Occipital lobe (tissue), 3 donors: ENCODE measurements at places on chromosomes 12 and 14.

GRCh38 chr14:73717266-73717665 is 3.1 kb upstream of the PNMA1 start:
- no peak for DNase-seq

- DNase-seq: no peak
These were observed 139.0 kb downstream of the TMEM121 start for GRCh38 chr14:105665247-105665950.

- peak; percentile 70 for DNase-seq
These were observed 303 bp downstream of the PUS7L start for GRCh38 chr12:43758247-43758727.

DNA sequence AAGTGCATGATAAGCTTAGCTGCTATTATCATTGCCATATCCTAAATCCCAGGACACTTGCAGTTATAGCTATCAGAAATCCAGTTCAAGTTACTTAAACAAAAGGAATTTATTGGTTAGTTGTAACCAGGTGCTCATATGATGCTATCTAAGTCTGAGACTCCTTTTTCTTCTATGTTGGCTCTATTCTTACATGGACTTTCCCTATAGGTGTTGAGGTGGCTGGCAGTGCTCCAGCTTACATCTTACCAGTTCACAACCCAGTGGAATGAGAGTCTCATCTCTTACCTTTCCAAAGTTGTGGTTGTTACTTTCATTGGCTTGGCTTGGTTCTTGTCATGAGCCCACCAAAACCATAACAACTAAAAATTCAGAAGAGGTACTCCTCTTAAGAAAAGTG is 94.6 kb downstream of the DACT1 start:
- no peak for DNase-seq

GRCh38 chr12:117907108-117907689 is 61.6 kb downstream of the KSR2 start:
- DNase-seq: no peak

DNA sequence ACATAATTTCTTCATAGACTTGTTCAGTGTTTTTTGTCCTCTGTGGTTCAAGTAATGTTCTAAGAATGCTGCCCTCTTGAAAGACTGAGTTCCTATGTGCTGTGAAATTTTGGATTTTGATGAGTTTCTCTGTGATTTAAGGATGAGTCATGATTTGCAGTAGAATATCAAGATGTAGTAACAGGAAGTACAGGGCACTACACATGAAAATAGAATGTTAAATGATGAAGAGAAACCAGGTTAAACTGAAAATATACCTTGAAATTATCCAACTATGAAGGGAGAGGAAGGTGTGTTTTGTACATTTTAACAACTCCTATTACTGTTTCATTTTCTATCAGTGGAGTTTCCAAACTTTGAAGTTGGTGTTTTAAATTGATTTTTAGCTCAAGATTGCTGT is 4.8 kb downstream of the ELK3 start:
- DNase-seq: no peak

DNA sequence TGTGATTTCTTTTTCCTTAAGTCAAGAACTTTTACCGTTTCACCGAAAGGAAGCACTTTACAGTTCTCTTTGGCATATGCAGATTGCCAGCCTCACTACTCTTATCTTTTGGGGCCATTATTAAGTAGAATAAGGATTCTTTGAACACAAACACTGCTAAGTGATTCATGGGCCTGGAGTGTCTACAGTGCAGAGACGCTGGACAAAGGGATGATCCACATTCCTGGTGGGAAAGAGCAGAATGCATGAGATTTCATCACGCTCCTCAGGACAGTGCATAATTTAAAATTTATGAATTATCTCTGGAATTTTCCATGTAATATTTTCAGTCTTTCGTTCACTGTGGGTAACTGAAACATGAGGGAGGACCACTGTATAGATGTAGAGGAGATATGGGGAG is 90.2 kb downstream of the TTLL5 start:
- no peak for DNase-seq

DNA sequence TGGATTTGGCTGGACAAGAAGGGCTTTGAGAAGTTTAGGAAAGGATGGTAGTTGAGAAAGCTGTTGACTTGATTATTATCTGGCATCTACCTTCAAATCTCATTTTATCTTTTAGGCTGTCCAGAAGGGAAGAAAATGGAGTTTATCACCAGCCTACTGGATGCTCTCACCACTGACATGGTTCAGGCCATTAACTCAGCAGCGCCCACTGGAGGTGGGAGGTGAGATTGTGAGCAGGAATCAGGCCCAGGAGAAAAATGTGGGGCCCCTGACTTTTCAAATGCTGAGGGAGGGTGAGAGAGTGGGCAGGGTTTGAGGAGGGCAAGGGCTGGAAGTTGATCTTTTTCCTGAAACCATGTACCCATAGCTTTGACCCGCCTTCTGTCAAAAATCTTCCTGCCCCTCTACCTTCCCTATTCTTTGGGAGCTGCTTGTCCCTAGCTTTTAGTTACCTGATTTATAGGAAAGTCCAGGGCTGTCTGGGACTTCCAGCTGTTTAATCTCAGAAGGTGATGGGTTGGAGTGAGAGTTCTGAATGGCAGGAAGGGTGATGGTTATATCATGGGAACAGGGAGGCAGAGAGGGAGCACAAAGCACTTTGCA is 134.2 kb downstream of the SMOC1 start:
- no peak for DNase-seq

DNA sequence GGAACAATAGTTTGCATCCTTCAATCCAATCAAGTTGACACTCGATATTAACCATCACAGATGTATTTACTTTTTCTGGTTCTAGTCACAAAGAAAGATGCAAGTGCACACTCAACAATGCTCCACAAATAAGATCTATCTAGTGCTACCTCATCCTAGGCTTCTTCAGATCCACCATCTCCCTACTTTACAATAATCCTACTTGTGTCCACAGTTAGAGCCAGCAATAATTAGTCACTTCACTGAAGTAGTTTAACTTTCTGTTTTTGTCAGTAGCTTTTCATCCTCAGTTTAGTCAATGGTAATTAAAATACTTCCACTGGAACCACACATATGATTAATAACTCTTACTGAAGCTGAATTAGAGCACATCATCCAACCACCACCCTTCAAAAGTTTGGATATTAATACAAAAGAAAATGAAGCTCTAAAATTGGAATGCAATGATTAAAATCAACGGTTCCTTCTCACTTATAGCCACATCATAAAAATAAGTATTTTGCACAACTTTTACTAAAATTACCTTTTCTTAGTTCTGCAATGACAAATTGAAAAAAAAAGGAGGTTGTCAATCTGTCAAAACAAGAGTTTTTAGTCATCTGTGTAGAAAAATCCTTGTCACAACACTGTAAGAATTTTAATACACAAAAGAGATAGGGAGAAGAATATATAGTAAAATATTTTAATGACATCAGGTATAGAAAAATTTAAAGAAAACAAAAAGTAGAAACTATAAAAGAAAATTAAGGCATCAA is 28.2 kb upstream of the SNRPF start:
- DNase-seq: no peak

DNA sequence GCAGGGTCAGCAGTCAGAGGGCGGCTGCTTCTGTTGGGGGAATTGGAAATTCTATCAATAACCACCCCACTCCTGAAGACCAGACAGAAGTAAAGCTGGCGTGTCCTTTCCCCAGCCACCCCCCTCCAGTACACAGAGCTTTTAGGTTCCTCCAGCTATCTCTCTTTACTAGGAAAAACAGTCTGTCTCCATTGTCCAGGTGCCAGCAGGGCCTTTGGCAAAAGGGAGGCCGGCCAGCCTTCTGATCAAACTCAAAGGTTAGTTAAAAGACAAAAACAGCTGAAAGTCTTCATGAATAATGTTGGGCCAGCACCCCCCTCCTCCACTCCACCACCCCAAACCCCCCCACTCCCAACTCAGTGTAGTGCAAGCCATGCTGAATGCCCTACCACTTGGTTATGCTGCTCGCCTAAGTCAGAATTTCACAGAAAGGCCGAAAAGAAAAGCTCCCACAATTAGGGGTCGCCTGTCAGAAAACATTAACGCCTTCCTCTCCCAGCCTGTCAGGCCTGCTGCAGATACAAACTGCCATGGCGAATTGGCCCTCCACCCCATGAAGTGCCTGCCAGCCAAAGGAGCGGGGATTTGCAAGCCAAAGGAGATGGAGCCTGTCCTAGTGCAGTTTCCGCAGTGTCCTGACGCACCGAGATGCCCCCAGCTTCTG is 8.9 kb downstream of the ASCL1 start:
- no peak for DNase-seq

DNA sequence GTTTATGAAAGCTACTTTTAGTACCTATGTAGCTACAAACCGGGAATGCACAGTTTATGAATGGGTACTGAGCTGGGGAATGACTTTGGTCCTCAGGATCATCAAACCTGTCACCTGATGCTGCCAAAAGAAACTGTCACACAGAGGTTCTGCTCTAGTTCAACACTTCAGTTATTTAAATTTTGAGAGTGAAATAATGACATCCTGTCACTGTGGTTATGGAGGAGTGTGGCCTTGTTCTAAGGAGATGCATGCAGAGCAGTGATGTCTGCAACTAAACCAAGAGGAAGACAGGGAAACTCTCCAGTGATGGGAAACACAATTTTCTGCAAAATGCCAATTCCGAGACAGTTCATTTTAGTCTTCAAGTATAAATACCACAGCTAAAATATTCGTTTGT is 4.8 kb upstream of the AEBP2 start:
- no peak for DNase-seq

GRCh38 chr14:77923131-77923936 is 123.4 kb downstream of the ADCK1 start:
- no peak for DNase-seq

- no peak for DNase-seq
These were observed 156.1 kb downstream of the DIO2 start for GRCh38 chr14:80055226-80055625.

DNA sequence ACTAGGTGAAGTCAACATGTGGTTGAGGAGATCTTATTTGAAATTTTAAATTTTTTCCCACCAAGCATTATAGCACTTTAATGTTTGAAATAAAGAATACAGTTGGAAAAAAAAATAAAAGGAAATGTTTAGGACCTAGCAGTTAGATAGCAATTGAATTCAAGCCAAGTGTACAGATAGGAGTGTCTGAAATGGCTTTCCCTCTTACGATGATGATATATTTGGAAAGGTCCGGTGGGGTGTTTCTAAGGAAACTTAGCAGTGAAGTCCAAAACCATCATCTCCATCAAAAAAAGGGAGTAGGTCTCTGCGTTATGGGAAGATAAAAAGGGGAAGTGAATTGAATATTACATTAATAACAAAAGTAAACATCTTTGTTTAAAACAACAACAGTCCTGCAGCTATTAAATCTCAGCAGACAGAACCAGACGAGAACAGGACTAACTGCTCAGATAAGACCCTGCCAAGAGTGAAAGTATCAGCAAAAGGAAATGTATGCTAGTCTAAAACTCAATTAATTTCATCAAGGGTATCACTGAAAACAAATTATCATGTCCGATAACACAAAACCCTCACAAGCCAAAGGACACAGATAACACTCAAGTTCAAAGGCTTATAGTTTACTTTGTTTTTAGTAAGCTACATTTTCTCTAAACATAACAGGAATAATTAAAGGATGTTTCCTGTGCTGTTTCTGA is 242.0 kb downstream of the BMP4 start:
- DNase-seq: no peak

- DNase-seq: no peak
These were observed 52.0 kb upstream of the SAV1 start for GRCh38 chr14:50719911-50720759.
